HFFc6 (cell line): ENCODE measurements at places on chromosomes 16 and 17.
A peak's percentile ranks its signal among the peaks of the same experiment; 100 is the strongest.

DNA sequence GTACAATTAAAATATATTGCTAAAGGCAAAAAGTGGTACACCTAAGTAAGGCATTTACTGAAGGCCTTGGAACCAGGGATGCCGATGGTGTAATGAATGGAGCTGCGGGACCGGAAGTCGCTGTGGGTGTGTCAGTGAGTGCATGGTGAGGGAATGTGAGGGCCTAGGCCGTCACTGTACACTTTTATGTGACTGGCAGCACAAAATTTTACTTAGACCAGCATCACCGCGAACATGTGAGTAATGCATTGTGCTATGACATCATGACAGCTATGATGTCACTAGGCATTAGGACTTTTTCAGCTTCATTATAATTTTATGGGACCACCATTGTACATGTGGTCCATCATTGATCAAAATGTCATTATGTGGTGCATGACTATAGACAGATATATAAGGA, 14.7 kb downstream of the ALOX15B start:
- DNase-seq = no peak

- no peak for DNase-seq
Measured at GRCh38 chr17:18039535-18040260, 490 bp downstream of the GID4 start.

- no peak for DNase-seq
Measured at GRCh38 chr17:9944704-9945103, 39.6 kb upstream of the RCVRN start.

DNA sequence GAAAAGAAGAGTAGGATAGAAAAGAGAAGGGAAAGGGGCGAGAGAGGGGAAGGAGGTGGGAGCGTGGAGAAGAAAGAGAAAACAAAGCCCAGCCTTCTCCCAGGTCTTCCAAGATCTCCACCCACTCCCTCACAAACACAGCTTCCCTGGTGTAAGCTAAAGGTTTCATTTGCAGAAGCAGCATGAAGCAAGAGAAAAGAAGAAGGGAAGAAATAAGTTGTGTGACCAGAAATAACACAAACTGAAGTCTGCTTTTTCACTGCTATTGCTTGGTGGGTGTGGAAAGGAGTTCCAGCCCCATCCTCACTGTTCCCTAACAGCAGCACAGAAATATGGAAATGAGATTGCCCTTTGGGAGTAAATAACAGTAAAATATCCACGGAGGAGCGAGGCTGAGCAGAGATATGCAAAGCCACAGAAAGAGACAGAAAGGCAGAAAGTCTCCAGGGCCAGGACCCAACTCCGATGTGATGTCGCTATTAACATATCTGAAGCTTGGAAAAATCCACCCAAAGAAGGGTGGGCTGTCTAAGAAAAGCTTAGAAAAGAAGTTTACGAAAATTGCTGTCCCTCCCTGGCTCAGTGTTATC, 10.3 kb upstream of the GAS7 start:
- no peak for DNase-seq

DNA sequence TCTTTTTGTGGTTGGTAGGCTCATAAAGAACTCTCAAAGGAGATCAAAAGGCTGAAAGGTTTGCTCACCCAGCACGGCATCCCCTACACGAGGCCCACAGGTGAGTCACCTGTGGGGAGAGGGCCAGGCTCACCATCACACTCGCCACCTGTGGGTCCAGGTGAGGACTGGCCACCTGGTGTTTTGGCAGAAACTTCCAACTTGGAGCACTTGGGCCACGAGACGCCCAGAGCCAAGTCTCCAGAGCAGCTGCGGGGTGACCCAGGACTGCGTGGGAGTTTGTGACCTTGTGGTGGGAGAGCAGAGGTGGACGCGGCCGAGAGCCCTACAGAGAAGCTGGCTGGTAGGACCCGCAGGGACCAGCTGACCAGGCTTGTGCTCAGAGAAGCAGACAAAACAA, 11.1 kb downstream of the GNPTG start:
- no peak for DNase-seq

- DNase-seq = peak; percentile 12
Measured at GRCh38 chr16:47503936-47504335, 42.8 kb downstream of the PHKB start.

GRCh38 chr17:31521632-31522283, 130.3 kb downstream of the RAB11FIP4 start:
- DNase-seq = no peak

GRCh38 chr17:64120159-64120810, 9.7 kb downstream of the ERN1 start:
- DNase-seq = no peak

DNA sequence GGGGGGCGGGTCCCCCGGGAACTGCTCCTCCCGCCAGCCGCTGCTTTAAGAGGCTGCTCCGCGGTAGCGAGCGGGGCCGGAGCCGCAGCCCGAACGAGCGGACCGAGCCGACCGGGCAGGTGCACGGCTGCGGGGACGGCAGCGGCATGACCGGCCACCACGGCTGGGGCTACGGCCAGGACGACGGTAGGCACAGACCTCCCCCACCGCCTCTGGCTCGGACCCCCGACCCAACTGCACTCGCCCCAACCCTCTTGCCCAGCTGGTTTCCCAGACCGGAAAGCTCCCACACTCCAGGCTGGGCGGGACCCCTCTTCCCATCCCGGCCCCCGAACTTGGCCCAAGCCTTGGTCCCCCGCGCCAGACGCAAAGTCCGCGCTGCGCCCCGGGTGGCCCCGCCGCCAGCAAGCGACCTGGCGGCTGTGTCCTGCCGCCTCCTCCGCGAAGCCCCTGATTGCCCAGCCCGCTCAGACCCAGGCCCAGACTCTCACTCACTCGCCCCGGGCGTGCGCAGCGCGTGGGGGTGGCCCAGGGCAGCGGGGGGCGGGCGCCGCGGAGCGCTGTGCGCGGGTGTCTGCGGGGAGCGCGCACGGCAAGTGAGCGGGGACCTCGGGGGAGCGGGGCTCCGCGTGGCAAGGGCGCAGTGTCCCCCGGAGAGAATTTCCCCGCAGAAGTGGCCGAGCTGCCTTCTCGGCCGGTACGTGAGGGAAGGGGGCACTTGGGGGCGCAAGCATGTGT, at the start of gene CA7:
Gene CA7, plus strand, starts transcription at position 73 of the 738 bp plus-strand sequence. Its CDS starts 74 bp downstream, at position 147.
- DNase-seq = no peak

DNA sequence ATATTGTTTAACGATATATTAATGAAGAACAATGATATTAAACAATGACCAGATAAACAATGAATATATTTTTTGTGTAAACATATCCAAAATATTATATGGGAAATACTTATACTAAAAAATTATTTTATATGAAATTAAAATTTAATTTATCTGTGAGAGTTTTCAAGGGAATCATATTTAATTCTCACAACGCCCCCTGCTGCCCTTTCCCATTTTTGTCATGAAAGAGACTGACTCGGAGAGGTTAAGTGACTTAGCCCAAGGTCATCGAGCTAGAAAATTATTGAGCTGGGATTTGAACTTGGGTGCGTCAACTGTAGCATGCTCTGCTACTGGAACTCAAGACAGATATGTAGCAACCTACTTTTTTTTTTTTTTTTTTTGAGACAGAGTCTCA, 7.2 kb upstream of the MYCBPAP start:
- DNase-seq = peak; percentile 8

DNA sequence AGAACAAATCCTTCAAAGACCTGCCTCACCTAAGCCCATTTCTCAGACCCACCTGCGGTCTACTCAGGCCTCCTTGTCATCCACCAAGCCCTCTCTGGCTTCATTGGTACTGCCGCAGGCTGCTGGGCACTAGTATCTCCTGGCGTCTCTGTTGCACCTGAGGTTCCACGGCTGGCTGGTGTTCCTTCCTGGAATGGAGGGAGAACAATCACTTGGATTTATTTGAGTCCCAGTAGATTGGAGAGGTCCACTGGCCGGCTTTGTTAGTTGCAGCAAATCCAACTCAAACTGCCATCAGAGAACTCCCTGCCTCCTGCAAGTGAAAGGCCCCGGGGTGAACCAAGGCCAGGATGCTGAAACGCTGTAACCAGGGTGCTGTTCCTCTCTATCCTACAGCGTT, 15.3 kb downstream of the MIS12 start:
- no peak for DNase-seq

GRCh38 chr17:50502301-50502990, 5.8 kb upstream of the MYCBPAP start:
- DNase-seq = no peak

GRCh38 chr16:84838383-84838948, 18.7 kb downstream of the CRISPLD2 start:
- peak; percentile 36 for DNase-seq

DNA sequence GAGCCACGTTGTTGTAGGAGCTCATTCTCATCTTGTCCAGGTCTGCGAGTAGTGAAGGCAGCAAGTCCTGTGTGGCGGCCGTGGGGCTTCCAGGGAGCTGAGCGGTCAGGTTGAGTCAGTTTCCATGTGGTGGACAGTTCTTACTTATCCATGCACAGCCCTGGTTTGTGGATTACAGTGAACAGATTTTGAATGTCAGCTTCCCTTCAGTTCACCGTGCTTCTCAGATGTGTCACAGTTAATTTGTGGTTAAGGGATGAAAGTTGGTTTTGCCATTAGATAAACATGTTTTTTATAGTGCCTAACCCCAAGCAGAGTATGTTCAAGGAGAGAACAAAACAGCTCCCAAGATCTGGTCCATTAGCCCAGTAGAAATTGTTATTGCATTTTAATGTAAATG, 103.1 kb downstream of the RPTOR start:
- peak; percentile 86 for DNase-seq

DNA sequence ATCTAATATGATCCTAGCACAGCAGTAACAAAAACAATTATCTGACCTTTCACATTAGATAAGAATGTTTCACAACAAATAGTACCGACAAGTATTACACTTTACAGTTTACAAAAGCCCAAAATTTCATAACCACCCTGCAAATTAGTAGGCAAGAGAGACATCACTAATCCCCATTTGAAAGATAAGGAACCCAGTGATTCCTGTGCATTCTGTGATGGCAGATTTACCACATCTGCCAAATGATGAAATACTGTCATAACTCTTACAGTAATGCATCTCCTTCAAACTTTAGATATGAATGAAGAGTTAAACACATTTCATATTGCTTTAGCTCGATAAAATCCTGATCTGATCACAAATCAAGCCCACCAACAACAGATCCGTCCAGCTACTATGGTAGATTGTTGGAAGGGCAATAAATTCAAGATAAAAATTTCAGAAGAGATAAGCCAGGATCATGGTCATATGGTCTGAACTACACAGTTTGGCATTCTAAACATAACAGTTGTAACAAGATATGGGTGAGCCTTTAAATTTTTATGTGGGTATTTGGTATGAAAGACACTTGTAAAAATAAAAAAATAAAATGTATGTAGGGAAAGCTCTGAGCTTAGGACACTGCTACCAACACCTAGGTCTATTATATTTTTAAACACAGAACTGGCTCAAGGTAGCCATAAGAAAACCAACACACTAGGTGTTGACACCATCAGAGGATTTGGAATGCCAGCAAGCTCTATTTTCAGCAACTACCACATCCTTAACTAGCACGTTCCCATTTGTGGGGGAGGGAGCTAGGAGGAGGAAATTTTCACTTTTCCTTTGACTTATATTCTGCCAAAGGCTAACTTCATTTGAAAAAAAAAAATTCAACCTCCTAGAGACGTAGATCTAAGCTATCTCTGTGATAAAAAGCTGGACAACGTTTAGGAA, 9.3 kb downstream of the YWHAE start:
- no peak for DNase-seq

- DNase-seq = peak; percentile 80
Measured at GRCh38 chr16:11350921-11351335, 5.7 kb downstream of the RMI2 start.

- no peak for DNase-seq
Measured at GRCh38 chr17:59328601-59329000, 2.9 kb upstream of the YPEL2 start.

- peak; percentile 62 for DNase-seq
Measured at GRCh38 chr16:66406534-66407221, 20.4 kb upstream of the BEAN1 start.

GRCh38 chr17:13030459-13031300, 12.9 kb upstream of the ELAC2 start:
- peak; percentile 50 for DNase-seq

DNA sequence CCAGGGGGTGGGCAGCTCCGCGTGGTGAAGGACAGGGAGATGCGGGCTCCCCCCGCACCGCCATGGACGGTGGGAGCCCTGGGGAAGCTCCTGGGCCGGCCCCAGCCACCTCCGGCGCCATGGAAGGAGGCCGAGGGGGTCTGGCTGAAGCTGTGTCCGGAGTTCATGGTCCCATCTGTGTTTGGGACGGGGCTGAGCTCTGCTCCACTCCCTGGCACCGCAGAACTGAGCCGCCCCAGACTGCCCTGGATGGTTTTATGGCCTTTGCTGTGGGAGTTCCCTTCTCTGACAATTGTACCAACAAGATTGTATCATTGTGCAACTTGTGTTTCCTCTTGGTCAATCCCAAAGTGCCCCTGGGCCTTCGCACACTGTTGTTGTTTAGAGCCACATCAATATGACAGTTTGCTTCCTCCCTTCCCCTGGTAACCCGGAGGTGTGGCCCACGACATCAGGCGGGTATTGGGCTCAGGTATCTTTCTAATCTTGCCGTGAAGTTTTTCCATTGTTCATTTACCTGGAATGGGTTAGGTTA, 942 bp downstream of the KRT23 start:
- no peak for DNase-seq

DNA sequence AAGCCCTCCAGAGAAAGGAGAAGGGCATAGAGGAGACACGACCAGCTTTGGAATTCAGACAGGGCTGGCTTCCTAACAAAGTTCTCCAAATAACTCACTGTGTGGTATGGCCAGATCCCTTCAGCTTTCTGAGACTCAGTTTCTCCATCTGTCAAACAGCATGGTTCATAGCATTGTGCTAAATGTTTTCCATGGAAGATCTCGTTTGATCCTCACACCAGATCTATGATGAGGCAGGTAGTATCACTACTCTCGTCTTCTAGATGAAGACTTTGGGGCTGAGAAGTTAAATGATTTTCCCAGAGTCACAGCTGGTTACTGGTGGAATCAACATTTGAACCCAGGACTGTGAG, 507.3 kb downstream of the HAPSTR1 start:
- DNase-seq = no peak

GRCh38 chr16:61813339-61813738, 222.9 kb downstream of the CDH8 start:
- no peak for DNase-seq

DNA sequence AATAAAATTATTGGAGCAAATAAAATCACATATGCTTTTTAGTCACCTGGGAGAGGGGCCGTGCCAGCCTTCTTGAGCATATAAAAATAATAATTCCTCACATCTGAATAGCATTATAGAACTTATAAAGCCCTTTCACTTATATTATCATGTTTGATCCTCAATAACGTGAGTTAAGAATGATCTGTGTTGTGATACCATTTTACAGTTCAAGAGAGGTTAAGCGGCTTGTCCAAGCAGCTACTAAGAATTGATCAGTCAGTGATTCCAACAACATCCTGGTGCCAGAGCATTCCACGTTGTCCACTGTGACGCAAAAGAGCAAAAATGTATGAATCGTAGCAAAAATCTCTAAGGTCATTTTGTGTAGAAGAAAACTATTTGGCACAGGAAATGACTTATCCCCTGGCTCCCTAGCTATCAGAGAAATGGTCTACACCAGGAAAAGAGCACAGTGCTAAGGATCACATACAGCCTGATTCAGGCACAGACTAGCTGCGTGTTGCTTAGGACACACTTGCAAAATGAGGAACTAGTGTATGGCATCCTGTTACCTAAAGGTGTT, 33.0 kb downstream of the ANKFN1 start:
- peak; percentile 93 for DNase-seq

GRCh38 chr17:16434662-16435061, 19.3 kb downstream of the TRPV2 start:
- DNase-seq = no peak
